ENCODE measurements at places on chromosomes 3 and 15.
A peak's percentile ranks its signal among the peaks of the same experiment; 100 is the strongest.

DNA sequence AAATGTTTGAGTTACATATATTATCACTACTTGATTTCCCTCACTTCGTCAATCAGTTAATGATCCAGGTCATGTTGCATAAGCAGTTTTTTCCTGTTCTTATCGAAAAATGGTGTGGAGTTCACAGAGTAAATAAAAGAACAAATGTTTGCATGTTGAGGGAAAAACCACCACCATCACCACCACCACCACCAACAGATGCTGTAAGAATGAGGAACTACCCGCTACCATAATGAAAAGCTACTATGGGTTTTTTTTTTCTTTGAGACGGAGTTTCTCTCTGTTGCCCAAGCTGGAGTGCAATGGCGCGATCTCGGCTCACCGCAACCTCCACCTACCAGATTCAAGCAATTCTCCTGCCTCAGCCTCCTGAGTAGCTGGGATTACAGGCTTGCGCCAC lies 27.6 kb downstream of the RUBCN start:
- DNase-seq = no peak

- no peak for DNase-seq
Measured at GRCh38 chr3:154121701-154122551, 736 bp downstream of the ARHGEF26 start.

- peak; percentile 34 for DNase-seq
Measured at GRCh38 chr3:195172039-195172684, 98.8 kb downstream of the XXYLT1 start.

GRCh38 chr3:33115024-33115768 lies 1.4 kb downstream of the CRTAP start:
- DNase-seq = peak; percentile 73

DNA sequence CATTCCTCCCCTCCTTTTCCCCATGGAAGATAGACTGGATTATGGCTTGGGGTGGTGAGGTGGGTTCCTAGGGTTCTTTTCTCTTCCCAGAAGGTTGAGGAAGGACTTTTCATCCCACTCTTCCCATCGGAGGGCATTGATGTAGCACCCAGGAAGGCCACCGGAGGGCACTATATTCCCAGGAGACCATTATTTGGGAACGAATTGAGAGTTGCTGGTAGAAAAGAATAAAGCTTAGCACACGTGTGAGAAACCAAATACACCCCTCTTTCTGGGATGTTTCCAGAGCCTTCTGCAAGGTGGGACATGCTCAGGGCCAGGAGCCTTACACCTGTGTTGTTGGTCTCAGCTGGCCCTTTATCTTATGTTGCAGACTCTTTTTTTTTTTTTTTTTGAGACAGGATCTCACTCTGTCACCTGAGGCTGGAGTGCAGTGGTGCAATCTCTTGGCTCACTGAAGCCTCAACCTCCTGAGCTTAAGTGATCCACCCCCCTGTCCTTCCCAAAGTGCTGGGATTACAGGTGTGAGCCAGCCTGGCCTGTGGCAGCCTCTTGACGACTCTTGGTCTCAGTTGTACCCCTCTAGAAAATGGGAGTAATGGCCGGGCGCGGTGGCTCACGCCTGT lies 6.3 kb upstream of the CDC25A start:
- DNase-seq = peak; percentile 56

- DNase-seq = no peak
Measured at GRCh38 chr15:36479200-36479896, 100.1 kb upstream of the CDIN1 start.

GRCh38 chr3:59935025-59935424 lies 885.2 kb upstream of the CFAP20DC start:
- DNase-seq = no peak

GRCh38 chr15:57025264-57025926 lies 107.0 kb downstream of the TCF12 start:
- no peak for DNase-seq

GRCh38 chr15:45205192-45205591 lies 17.4 kb upstream of the SHF start:
- peak; percentile 43 for DNase-seq

DNA sequence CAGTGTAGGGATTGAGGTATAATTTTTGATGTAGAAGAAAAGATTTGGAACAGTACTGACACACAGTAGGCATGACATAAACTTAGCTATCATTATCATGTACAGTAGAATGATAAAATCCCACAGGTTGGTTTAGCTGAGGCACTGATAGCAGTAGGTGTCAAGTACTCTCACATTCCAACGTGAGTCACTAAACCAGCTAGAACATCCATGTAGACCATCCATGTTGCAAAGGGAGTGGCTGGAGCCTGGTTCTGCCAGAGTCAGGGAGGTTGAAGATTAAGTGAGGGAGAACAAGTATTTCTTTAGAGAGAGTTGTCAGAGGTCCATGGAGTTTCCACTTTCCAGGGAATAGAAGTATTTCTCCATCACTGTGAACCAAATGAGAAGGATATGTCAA lies 157.2 kb upstream of the TMEM108 start:
- DNase-seq = no peak

DNA sequence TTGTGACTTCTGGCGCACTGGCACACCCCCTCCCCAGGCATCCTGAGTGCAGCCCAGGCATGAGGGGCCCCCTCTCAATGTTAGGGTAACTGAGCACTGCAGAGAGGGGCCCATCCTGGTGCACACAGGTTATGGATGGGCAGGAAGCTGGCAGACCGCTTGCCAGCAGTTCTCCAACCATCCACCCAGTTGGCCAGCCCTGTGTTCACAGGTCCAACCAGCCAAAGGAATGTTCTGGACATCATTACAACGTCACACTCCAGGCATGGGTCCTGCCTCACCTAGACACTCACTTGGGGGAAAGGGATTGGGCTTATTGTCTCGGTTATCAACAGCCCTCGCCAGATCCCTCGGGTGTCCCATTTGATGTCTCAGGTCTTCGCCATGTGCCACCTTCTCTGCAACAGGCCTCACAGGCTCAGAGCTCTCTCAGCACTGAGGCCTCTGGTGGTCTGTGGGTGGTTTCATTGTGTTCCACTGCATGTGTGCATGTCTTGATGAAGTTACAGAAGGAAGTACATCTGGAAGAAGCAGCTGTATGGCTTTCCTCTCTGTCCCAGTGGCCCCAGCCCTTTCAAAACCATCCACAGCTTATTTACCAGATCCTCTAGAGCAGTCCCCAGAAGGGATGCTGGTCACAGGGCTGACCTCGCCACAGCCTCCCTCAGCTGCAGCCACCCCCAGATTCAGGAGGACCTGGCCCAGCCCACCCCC lies 23.7 kb downstream of the ADCY5 start:
- peak; percentile 89 for DNase-seq

All from G401 (cell line).